NCI-H774 (cell line): ENCODE measurements at places on chromosomes 7 and 10.

- no peak for DNase-seq
Observed at GRCh38 chr7:30352169-30352568, 67.8 kb downstream of the ZNRF2 start.

GRCh38 chr7:25192043-25192442, 36.2 kb downstream of the NPVF start:
- no peak for DNase-seq

GRCh38 chr7:33248671-33249070, 119.3 kb downstream of the BBS9 start:
- no peak for DNase-seq

- DNase-seq, result no peak
Observed at GRCh38 chr7:152202056-152202455, 176.6 kb downstream of the GALNT11 start.

GRCh38 chr10:113820507-113820906, 33.4 kb downstream of the DCLRE1A start:
- no peak for DNase-seq

- no peak for DNase-seq
Observed at GRCh38 chr7:70926666-70927065, 205.3 kb upstream of the GALNT17 start.

- no peak for DNase-seq
Observed at GRCh38 chr7:30584965-30585364, 9.7 kb upstream of the GARS1 start.

- DNase-seq, result no peak
Observed at GRCh38 chr7:24936121-24936824, 43.7 kb downstream of the OSBPL3 start.

GRCh38 chr7:47552621-47553020, 29.3 kb downstream of the TNS3 start:
- DNase-seq, result no peak

DNA sequence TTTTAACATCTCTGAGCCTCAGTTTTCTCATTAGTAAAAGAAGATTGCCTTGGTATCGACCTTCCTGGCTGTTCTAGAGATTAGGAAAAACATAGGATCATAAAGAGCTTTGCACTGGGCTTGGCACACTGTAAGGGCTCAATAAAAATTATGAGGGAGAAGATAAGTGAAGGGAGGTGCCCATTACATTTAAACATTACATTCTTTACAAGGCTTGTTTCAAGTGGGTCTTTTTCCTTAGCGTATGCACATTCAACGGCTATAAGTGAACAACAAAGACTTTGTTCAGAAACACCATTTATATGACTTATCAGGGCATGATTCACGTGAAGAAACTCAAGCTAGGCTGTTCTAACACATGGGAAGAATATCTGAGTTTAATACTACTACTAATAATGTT, 351.9 kb upstream of the NPVF start:
- DNase-seq, result no peak

- DNase-seq, result no peak
Observed at GRCh38 chr10:123788981-123789380, 102.6 kb downstream of the CPXM2 start.

- DNase-seq, result no peak
Observed at GRCh38 chr10:69364232-69364940, 52.3 kb downstream of the TACR2 start.

- DNase-seq, result no peak
Observed at GRCh38 chr7:74395745-74396311, 57.9 kb upstream of the GTF2IRD1 start.
